ENCODE measurements at places on chromosomes 2 and 18. TPM values are rescaled to one million over a fixed set of nuclear protein-coding genes. Genes with fewer than 3 reads are reported as not detected.

The MARCO gene
- 0.05 TPM for total RNA-seq

The PDE1A gene
- 0.31 TPM for total RNA-seq

The FER1L5 gene
- 0.03 TPM for total RNA-seq

The RNF125 gene
- 0.23 TPM for total RNA-seq

The ANKRD53 gene
- 0.12 TPM for total RNA-seq

The CCDC121 gene
- total RNA-seq: 3.3 TPM

The RETSAT gene
- total RNA-seq: 57.3 TPM

The C1QL2 gene
- total RNA-seq: 0.48 TPM

The REG1B gene
- total RNA-seq: not detected

The TMEM131 gene
- total RNA-seq: 16.1 TPM

The ZBTB14 gene
- total RNA-seq: 6.6 TPM

The HRH4 gene
- total RNA-seq: not detected

The SERPINB7 gene
- total RNA-seq: 2.8 TPM

The TIGD1 gene
- total RNA-seq: 5.6 TPM

The RAX gene
- total RNA-seq: not detected

The PDCL3 gene
- total RNA-seq: 36.9 TPM

The HNMT gene
- total RNA-seq: 1.3 TPM

The RIT2 gene
- total RNA-seq: not detected

The SCN2A gene
- total RNA-seq: 0.02 TPM

The UGT1A4 gene
- total RNA-seq: 0.07 TPM

The SCN3A gene
- not detected for total RNA-seq

The DLGAP1 gene
- not detected for total RNA-seq

The CDH2 gene
- 60.1 TPM for total RNA-seq

The DNER gene
- total RNA-seq: 10.4 TPM

The DNAJC5G gene
- total RNA-seq: not detected

The KCNS3 gene
- total RNA-seq: 1.2 TPM

The ZNF385B gene
- total RNA-seq: not detected

The DPYSL5 gene
- total RNA-seq: 5.2 TPM

The MEMO1 gene
- 78.5 TPM for total RNA-seq

The NT5DC4 gene
- not detected for total RNA-seq

The KCNE4 gene
- total RNA-seq: 0.64 TPM

The ASIC4 gene
- 0.09 TPM for total RNA-seq

The HOXD3 gene
- 0.18 TPM for total RNA-seq

The CD28 gene
- not detected for total RNA-seq

The COL6A3 gene
- 0.21 TPM for total RNA-seq

The ARHGAP28 gene
- total RNA-seq: not detected

The EGR4 gene
- total RNA-seq: 0.33 TPM

The NGEF gene
- total RNA-seq: 15.5 TPM

The KLHL14 gene
- total RNA-seq: not detected

The SERPINB12 gene
- total RNA-seq: not detected

The CERKL gene
- 0.24 TPM for total RNA-seq

The ZAP70 gene
- total RNA-seq: 0.12 TPM

The MAP3K19 gene
- not detected for total RNA-seq
